ENCODE measurements at places on chromosomes 7 and 10. TPM values are rescaled to one million over a fixed set of nuclear protein-coding genes. Genes with fewer than 3 reads are reported as not detected.

The TRA2A gene
- total RNA-seq, result 52.7 TPM

The CALML5 gene
- not detected for total RNA-seq

The JCAD gene
- total RNA-seq, result 0.04 TPM

The SOSTDC1 gene
- not detected for total RNA-seq

The TAS2R5 gene
- total RNA-seq, result 1.7 TPM

The AZGP1 gene
- 37.9 TPM for total RNA-seq

The SGMS1 gene
- total RNA-seq, result 15.1 TPM

The WNT2 gene
- not detected for total RNA-seq

The CYP2C19 gene
- total RNA-seq, result not detected

DNA sequence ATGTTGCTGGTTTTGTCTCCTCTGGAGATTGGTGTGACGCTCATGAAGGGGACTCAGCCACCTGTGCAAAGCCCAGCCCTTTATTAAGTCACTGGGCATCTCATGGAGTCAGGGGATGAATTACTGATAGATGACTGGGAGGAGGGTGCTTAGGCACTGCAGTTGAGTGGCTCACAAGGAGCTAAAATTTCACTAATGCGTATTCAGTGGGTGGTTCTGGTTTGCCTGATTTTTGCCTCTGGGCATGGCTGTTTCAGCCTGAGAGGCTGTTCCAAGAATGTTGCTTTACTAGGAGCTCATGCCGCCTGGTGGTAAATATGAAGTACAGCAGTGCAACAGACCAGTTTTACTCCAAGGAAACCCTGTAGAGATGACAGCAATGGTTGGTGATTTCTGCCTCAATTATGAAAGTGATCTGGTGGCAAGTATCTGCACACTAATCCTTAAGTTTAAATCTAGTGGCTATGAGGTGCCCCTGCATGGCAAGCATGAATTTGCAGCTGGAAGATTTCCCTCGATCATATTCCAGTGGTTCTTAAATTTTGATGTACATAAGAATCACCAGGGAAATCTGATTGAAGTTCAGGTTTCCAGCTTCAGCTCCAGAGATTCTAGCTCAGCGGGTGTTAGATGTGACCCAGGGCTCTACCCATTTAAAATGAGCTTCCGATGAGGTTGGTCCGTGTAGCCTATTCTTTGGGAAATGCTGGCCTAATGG, 19.9 kb downstream of the ACTA2 start:
- peak; percentile 60 for DNase-seq

- DNase-seq, result no peak
These were observed 74.3 kb upstream of the ASAH2 start for GRCh38 chr10:50325449-50326171.

- DNase-seq, result no peak
These were observed 2.8 kb upstream of the CELF2 start for GRCh38 chr10:11014671-11015445.

GRCh38 chr7:71770269-71770907, 638.4 kb downstream of the GALNT17 start:
- no peak for DNase-seq

GRCh38 chr7:11193131-11193867, 219.6 kb downstream of the PHF14 start:
- peak; percentile 13 for DNase-seq

DNA sequence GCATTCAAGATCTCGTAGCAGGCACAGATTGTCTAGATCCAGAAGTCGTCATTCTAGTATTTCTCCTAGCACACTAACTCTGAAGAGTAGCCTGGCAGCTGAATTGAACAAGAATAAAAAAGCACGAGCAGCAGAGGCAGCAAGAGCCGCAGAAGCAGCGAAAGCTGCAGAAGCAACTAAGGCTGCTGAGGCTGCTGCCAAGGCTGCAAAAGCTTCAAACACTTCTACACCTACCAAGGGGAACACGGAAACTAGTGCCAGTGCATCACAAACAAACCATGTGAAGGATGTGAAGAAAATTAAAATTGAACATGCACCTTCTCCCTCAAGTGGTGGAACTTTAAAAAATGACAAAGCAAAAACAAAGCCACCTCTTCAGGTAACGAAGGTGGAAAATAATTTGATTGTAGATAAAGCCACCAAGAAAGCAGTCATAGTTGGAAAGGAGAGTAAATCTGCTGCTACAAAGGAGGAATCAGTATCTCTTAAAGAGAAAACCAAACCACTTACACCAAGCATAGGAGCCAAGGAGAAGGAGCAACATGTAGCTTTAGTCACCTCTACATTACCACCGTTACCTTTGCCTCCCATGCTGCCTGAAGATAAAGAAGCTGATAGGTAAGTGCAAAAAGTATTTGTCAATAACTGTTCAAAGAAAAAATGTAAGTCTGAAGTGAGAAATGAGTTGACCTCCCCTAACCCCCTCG, 37.7 kb downstream of the CDK13 start:
- no peak for DNase-seq

DNA sequence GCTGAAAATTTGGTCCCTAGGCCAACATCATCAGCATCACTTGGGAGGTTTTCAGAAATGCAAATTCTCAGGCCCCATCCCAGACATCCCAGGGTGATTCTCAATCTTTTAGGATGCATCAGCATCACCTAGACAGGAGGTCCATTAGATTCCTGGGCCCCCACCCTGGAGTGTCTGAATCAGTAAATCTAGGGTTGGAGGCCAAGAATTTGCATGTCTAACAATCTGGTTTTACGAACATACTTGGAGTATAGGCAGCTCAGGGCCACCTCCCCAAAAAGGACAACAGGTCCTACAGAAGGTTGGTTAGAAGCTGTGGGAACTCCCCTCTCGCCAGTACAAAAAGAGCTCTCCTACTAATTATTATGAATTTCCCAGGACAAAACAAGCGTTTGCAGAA, 15.5 kb downstream of the ZC3HAV1 start:
- no peak for DNase-seq

DNA sequence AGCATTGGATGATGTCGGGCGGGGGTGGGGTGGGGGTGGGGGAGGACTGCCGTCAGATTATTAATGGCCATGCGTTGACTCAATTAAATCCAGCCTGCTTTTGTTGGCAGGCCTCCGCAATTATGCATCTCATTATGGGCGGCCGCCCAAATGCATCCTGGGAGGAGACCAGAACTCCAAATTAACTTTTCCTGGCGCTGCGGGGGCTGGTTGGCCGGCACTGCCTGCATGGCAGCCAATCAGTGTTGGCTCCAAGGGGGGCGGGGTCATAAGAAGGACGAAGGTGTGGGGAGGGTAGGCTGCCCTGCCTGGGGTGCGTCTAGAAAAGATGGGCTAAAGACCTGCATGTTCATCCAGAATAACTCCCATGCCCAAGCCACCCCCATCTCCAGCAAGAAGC, 83.9 kb upstream of the PAX2 start:
- no peak for DNase-seq

GRCh38 chr7:38122501-38122900, 55.5 kb upstream of the STARD3NL start:
- no peak for DNase-seq

DNA sequence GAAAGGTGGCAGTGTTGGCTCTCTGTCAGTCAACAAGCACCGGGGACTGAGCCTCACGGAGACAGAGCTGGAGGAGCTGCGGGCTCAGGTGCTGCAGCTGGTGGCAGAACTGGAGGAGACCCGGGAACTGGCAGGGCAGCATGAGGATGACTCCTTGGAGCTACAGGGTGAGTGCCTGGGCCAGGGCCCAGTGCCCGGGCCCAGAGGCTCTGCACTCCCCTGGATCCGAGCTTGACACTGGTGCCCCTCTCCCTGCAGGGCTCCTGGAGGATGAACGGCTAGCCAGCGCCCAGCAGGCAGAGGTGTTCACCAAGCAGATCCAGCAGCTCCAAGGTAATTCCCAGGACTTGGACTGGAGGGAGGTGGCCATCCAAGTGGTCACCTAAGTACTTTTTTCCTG, 2.7 kb downstream of the CCDC136 start:
- no peak for DNase-seq

GRCh38 chr7:131935180-131935579, 378.8 kb upstream of the PODXL start:
- DNase-seq, result no peak

- DNase-seq, result no peak
These were observed 23.3 kb upstream of the SFTPA2 start for GRCh38 chr10:79583488-79584024.

DNA sequence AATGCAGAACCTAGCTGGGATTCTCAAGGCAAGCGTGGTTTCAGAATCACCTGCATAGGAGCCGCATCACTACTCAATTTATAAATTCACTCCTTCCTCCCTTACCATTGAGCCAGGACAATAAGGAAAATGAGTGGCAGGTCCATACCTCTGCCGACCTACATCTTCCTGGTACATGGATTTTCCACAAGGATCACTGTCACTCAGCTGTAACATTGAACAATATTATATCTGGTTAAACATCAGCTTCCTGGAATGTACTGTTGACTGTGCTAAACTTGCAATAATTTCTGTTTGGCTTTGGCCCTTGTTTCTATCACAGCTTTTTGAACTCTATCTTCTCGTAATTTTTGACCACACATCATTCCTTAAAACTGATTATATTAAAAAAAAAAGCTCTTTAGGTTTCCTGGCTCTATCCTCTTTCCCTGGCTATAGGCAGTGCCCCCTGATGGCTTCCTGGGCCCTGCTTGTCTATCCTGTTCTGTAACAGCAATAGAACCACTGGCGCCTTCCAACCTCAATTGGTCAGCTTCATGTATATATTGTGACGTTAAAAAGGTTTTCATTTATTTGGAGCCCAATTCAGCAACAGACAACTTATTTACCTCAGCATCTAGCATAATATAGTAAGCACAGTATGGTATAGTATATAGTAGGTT, 59.2 kb downstream of the RNLS start:
- no peak for DNase-seq

DNA sequence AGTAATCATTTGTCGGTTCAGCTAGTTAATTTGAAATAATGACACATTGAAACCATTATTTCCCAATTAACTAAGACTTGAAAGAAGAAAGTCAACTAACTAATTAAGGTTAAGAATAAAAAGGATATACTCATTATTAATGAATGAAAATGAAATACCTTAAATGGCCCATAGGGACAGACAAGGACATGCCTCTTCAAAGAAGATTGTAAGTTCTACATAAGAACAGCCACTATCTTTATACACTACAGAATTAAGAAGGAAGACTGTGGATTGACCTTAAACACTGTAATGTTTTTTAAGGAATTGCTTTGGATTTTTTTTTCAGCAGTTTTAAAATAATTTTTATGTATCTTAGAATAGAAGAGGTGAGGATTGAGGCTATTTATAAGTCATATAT, 60.7 kb downstream of the CSTF2T start:
- DNase-seq, result no peak

DNA sequence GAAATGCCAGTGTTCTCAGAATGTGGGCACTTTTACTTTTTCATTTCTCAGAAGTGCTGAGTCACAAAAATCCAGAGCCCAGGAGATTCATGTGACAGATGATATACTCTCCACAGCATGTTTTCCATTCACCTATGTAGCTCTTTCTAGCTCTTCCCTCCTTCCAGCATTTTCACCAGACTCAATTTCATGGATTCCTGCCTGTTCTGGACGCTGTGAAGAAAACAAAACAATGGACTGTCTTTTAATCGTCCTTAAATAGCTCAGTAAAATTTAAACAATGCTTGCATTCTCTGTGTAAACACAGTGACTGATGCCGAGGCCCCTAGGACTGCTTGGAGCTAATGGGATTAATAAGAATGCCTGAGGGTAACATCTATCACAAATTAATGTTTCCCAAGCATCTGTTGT, 25.5 kb downstream of the ZNF713 start:
- DNase-seq, result no peak

Data from HepG2 (cell line).